ENCODE measurements at places on chromosomes 4 and X.

GRCh38 chr4:107978716-107979451 lies 10.8 kb upstream of the HADH start:
- no peak for DNase-seq

DNA sequence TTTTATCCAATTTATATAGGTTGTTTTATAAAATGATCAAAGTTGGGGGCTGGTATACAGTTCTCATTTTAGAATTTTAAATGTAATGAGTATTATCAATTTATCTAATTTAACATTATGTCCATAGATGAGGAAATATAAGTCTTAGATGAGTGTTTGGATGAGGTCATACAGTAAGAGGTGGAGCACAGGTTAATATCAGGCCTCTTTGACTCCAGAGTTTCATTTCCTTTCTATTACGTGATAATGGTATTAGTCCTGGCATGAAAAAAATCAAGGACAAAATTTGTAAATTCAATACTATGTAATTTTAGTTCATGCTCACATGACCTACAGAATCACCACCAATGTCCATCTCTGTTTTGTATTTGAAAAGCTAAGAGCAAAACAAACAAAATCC lies 269.8 kb downstream of the FSTL5 start:
- no peak for DNase-seq

GRCh38 chrX:132044953-132045352 lies 21.9 kb downstream of the STK26 start:
- no peak for DNase-seq

GRCh38 chr4:26088433-26088928 lies 174.5 kb downstream of the SMIM20 start:
- DNase-seq = no peak

DNA sequence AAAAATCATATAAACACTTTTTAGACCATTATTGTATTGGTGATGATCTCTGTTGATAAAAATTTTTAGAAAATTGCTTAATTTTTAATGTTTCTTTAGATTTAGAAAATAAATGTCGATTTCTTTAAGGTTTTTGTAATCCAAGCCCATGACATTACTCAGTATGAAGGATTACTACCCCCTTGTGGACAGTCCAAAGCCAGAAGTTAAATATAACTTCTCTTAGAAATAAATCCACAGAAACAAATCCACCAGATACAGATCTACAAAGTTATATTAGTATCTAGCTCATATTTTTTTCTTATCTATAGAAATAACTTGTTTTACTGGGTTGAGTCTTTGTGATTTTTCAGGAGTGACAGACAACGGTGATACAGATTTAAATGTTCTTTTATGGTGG lies 18.9 kb downstream of the TIFA start:
- DNase-seq = no peak

GRCh38 chrX:19842542-19842941 lies 44.9 kb downstream of the SH3KBP1 start:
- no peak for DNase-seq

DNA sequence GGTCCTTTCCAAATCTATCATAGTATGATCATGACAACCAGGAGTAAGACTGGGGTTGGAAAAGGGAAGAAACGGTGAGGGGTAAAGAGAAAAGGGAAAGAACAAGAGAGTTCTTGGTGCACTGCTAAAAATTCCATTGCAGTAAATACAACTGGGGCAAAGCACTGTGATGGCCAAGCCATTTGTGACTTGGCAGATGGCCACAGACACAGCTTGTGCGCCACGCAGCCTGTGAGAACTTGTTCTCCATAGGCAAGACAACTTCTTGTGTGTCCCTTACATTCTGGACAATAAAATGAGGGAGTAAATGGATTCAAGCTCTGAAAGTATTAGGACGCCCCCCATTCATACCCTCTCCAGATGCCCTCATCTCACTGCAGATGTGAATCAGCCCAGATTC lies 10.9 kb downstream of the MFAP3L start:
- no peak for DNase-seq

GRCh38 chr4:21765810-21766407 lies 182.7 kb downstream of the KCNIP4 start:
- peak; percentile 24 for DNase-seq
